ENCODE measurements at places on chromosomes 7 and 10.

- no peak for DNase-seq
These were observed 40.3 kb downstream of the DAGLB start for GRCh38 chr7:6407434-6407833.

- no peak for DNase-seq
These were observed 33.5 kb downstream of the SLC37A3 start for GRCh38 chr7:140364819-140365218.

DNA sequence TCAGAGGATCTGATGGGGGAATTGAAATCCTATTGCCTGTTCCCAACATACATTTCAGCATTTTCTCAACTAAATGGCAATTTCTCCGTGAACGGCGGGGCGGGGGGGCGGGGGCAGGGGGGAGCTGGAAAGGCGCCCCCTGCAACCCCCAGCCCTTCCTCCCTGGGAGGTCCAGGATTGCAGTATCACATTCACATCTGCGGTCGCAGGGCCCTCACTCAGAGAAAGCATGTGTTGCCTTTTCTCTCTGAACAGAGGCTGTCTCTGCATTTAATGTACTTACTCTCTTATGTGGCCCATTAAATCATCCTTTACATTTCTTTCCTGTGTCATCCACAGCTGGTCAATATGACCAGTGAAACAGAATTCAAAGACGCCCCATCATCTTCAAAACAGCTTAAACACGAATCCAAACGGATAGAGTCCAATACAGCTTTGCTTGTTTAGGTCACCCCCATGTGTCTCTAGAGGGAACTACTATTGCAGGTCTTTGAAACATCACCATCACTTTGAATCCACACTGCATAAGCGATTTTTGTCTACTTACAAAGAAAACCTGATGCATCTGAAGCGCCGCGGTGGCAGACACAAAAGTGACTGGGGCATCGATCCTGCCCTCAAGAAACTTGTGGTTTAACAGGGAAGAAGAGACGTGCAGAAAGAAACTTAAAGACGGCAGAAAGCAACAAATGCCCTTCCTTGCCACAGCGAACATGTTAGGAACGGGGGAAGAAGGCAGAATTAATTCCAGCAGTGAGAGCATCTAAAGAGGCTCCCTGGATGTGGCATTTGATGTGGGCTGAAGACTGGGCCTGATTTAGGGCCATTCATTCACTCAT is 17.0 kb upstream of the ECHDC3 start:
- DNase-seq: no peak

GRCh38 chr7:12296051-12296570 is 85.0 kb downstream of the TMEM106B start:
- DNase-seq: no peak

- peak; percentile 26 for DNase-seq
These were observed 26.3 kb upstream of the WDFY4 start for GRCh38 chr10:48658243-48658974.

DNA sequence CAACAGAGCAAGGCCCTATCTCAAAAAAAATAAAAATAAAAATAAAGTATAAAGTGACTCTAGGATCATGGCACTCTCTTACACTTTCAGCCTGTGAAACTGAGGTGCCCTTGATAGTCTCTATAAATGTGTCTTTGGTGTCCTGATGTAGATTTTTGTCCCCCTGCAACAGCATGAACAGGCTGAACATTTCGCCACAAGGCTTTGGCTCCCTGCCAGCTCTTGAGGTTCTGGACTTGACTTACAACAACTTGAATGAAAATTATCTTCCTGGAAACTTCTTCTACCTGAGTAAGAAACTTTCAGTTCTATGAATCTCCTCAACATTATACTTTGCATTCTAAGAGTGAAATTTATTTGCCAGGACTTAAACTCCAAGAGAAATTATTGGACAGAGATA is 48.1 kb upstream of the BMS1 start:
- no peak for DNase-seq

GRCh38 chr7:33893377-33893776 is 12.0 kb upstream of the BMPER start:
- DNase-seq: no peak

DNA sequence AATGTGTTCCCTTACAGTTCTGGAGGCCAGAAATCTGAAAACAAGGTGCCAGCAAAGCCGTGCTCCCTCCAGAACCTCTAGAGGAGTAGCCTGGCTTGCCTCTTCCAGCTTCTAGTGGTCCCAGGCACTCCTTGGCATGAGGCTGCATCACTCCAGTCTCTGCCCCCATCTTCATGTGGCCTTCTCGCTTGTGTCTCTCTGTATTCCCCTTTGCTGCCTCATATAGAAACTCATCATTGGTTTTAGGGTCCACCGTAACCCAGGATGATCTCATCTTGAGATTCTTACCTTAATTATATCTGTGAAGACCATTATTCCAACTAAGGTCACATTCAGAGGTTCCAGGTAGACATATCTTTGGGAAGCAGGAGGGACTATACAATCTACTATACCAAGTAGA is 182.4 kb downstream of the SKIDA1 start:
- DNase-seq: no peak

GRCh38 chr10:44506386-44506785 is 121.5 kb upstream of the CXCL12 start:
- DNase-seq: no peak

DNA sequence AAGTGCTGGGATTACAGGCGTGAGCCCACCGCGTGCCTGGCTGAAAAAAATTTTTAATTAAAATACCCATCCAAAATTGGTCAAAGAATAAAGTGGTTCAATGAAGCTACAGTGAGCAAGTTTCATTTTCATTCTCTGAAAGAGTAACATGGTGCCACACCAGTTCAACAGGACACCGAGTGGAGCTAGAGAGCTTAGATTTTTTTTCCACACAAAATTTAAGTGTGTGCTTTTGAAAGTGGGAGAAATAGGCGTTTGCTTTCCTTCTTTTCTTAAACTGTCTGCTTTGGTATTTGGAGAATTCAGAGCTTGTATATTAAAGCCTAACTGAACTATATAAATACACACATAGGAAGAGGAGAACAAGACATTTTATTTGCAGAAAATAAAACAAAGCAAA is 43.4 kb downstream of the BPGM start:
- DNase-seq: no peak

- no peak for DNase-seq
These were observed 561 bp downstream of the SHTN1 start for GRCh38 chr10:117004227-117005025.

GRCh38 chr7:27166531-27167505 is 1.5 kb upstream of the HOXA9 start:
- DNase-seq: no peak

GRCh38 chr10:501596-501995 is 187.9 kb downstream of the DIP2C start:
- DNase-seq: no peak

All from effector CD4-positive, alpha-beta T cell (primary cell).